ENCODE measurements at places on chromosomes 11 and 22.

GRCh38 chr11:3879967-3880542, 24.6 kb downstream of the STIM1 start:
- no peak for DNase-seq

GRCh38 chr11:94948070-94948617, 25.2 kb downstream of the CWC15 start:
- no peak for DNase-seq

GRCh38 chr11:115780646-115781362, 276.6 kb upstream of the CADM1 start:
- DNase-seq = no peak

DNA sequence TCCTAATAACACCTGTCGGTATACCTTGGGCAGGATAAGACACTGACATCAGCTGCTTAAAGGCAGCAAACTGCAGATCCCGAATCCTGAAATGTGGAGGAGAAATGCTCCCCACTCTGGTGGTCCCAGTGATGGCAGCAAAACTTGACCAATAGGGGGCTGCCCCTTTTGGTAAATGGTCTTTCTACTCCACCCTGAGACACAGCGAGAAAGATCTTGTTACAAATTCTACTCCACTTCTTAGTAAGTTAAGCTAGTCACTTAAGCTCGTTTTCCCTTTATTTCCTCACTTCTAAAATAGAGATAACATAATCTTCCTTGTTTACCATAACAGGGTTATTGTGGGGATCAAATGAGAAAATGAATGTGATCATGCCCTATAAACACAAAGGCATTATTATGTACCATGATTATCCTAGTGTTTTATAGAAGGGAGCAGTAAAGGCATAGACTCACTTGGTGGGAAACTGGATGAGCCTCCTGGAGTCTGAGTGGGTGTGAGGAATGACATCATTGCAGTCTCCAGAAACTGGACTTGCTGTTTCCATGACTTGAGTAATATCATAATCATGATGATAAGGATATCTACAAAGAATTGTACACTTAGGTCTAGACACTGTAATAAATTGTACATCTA, 50.9 kb downstream of the ENDOD1 start:
- no peak for DNase-seq

DNA sequence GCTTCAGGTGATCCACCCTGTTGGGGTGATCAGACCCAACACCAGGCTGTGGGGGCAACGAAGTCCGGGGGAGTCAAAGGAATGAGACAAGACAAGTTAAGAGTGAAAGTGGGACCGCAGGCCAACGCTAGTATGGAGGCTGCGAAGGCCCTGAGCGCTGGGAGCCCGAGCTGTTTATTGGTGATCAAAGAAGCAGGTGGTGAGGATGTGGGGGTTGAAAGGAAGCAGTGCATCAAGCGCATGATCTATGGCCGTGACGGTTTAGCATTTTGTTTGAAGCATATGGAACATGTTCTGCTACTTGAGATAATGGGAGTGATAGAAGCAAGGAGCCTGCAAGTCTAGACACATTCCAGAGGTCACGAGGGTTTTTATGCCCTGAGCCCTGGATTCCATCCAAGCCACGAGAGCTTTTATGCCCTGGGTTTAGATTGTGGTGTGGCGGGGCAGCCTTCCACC, 49.5 kb downstream of the MCHR1 start:
- DNase-seq = no peak

DNA sequence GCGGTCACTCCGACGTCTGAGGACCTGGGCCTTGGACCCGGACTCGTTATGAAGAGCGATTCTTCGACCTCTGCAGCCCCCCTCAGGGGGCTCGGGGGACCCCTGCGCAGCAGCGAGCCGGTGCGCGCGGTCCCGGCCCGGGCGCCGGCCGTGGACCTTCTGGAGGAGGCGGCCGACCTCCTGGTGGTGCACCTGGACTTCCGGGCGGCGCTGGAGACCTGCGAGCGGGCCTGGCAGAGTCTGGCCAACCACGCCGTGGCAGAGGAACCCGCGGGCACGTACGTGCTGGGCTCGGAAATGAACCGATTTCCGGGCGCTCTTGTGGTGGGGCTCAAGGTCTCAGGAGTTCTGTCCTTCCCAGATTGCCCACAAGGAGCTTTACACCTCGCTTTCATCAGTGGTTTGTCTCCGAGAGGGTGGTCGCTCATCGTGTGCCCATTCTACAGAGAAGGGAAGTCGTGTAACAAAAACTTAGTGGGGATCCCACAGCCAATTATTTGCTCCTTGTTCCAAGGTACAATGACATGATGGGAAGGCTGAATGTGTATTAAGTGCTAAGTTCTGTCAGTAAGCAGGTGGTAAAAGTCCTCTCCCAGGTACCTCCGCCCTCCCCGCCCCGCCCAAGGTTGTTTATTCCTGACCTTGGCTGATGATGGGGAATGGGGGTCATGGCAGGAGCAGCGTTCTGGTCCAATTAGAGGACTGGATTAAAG, 695 bp downstream of the PEX26 start:
- DNase-seq = peak; percentile 75

GRCh38 chr11:47160753-47161133, 15.9 kb downstream of the ARFGAP2 start:
- DNase-seq = peak; percentile 71

DNA sequence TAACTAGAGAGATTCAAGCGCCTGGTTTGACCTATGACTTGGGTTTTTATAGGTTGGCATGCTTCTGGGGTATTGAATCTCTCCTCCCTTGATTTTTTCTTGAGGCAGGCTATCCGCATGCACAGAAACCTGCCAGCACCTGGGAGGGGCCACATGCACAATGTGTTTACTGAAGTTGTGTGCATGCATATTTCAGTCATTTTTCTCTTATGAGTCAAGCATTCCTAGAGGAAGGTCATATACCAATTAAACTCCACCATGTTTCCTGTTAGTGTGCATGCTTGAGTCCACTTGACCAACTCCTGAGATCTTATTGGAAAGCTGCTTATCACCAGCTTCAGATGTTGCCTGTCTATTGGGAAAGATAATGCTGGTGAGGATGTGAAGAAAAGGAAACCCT, 1718.4 kb downstream of the LRRC4C start:
- DNase-seq = no peak

GRCh38 chr22:16603448-16603768, 10.8 kb upstream of the CCT8L2 start:
- DNase-seq = no peak

- DNase-seq = no peak
These were observed 869.7 kb downstream of the BRD1 start for GRCh38 chr22:48957987-48958321.

GRCh38 chr22:26182723-26183122, 13.5 kb downstream of the SEZ6L start:
- DNase-seq = no peak

All from cardiac septum (tissue), 1 donor.